ENCODE measurements at places on chromosomes 2 and 18.

DNA sequence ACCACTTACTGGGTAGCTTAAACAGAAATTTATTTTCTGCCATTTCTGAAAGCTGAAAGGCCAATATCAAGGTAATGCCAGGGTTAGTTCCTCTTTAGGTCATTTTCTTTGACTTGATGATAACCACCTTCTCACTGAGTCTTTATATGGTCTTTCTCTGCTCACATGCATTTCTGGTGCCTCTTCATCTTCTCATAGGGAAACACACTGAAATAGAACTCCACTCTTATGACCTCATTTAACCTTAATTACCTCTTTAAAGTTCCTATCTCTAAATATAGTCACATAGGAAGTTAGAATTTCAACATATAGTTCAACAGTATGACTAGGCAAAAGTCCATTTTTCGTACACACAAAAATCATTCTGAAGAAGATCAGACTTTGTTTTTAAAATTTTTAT is 616.8 kb upstream of the VRK2 start:
- no peak for DNase-seq

DNA sequence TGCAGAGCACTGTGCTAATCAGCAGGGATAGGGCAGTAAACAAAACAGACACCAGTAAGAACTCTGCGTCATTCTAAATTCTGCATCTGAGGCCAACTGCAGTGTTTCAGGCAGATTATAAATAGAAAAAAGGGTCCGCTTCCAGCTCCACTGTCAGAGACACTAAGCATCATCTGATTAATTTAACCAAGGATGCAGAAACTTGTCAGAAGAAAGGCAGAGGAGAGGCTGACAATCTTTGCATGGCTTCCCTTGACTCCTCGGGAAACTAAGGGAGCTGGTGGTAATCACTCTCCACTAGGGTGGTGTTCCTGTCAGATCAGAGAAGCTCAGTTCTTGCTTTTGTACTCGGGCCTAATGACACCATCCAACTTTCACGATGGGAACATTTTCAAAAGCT is 123.5 kb downstream of the DNAH6 start:
- DNase-seq = no peak

GRCh38 chr2:24858996-24859395 is 61.0 kb downstream of the ADCY3 start:
- DNase-seq = no peak

- peak; percentile 48 for DNase-seq
These were observed 70.2 kb upstream of the SH3BP4 start for GRCh38 chr2:234881413-234882241.

DNA sequence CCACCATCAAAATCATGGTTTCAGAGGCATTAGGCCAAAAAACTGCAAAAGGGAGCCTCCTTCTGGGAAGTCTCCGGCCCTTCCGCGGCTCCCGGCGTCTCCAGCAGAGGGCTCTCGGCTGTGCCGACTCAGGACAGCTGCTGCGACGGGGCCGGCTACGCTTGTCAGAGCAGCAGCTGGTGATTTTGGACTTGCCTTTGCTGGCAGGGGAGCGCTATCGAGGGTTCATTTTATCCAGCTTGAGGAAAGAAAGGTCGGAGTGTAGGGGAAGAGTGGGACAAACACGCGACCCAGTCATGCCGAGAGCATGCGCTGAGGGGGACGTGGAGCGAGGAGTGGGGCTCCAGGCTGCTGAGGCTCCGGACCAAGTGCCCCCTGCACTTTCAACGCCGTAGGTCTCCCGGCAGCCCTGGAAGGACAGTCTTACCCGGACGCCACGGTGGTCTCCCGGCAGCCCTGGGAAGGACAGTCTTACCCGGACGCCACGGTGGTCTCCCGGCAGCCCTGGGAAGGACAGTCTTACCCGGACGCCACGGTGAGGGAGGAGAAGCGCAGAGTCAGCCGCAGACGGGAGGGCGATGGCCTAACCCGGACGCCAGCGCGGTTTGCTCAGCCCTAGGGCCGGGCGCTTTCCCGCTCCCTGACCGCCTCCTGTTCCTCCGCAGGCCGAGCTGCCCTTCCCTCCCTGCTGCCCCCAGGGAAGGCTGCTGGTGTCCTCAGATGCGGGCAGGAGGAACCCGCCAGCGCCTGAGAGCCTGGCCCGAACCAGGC is 21.7 kb downstream of the DDX18 start:
- peak; percentile 49 for DNase-seq

- no peak for DNase-seq
These were observed 16.9 kb upstream of the VWA3B start for GRCh38 chr2:98070081-98070480.

DNA sequence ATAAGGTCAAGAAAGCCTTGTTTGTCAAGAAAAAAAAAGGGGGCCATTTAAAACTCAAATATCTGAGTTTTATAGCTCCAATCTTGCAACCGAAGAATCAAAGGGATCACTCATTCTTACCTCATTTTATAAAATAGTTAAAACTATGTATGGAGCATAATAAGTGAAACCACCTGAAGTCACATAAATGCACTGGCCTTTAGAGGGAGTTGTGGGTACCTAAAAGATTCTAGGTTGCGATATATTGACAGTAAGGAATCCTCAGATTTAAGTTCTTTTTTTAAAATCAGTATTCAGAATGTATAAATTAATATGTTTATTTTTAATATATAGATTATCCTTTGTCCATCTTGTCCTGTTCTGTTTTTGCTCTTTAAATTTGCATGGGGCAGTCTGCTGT is 3.4 kb downstream of the ARHGAP28 start:
- no peak for DNase-seq

- DNase-seq = no peak
These were observed 49.9 kb downstream of the MTCL1 start for GRCh38 chr18:8754995-8755960.

GRCh38 chr2:182946958-182947369 is 80.5 kb upstream of the FRZB start:
- no peak for DNase-seq

DNA sequence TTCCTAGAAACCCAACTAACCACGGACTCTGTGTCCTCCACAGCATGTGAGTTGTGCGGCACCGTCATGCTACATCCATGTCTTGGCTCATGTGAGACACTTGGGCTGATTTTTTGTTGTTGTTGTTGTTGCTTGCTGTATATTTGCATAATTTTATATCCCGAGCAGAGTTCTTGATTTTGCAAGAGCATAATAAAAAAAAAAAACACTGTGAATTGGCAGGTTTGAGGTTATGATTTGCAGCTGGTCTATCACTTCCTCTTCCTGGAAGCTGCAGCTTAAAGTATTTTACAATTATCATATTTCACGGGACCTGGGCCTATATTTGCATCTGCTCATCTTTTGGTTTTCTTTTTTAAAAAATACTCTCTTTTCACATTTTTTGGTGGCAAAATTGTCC is 142.3 kb upstream of the NRP2 start:
- DNase-seq = no peak

GRCh38 chr2:206462240-206462854 is 19.0 kb downstream of the ADAM23 start:
- no peak for DNase-seq

- DNase-seq = no peak
These were observed 119.8 kb downstream of the NDUFA10 start for GRCh38 chr2:239905306-239905705.

DNA sequence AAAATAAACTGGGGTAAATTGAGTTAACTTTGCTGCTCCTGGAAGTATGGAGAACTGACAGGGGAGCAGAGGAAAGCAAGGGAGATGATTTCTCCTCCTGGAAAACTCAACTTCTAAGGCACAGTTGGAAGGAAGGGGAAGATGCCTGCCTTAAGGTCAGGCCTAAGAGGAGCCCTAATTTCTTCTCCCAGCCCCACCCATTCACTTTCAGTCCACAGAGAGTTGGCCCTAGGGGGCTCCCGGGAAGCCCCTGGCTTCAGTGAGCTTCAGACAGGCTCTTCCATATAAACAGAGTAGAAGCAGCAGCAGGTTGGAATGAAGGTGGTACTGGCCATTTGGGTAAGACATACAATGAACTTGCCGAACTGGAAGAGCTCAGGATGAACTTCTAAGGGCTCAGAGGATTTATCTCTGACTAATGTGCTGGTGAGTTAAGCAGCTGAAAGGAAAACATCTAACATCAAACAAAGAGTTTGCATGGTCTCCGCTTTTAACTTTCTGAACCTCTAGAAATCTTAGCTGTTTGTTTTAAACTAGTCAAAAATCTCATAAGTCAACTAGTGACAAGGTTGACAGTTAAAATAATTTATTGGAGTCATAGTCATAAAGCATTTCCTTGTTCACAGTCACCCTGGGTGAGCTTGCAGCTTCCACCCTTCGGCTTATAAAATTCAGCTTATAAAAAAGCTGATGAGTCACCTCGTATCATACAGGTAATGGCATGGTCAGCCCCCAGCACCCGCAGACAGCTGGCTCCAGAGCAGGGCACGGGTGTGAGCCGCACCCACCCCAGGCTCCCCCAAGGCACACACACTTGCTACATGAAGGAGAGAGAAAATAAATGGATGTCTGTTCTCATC is 9.8 kb downstream of the MALL start:
- no peak for DNase-seq

DNA sequence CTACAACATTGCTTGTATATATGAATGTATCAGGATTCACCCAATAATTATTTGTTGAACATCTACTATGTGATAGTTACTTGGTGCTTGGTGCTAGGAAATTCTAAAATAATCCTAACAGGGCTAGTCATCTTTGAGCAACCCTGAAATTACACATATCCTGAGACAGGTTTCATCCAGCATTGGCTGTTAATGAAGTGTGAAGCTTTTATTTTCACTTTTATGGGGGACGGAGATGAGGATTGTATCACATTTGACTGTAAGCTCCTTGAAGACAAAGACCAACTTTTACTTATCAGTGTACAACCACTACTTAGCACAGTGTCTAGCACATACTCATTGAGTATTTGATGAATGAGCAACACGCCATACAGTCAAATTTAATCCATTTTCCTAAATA is 6.8 kb upstream of the GALM start:
- DNase-seq = no peak

DNA sequence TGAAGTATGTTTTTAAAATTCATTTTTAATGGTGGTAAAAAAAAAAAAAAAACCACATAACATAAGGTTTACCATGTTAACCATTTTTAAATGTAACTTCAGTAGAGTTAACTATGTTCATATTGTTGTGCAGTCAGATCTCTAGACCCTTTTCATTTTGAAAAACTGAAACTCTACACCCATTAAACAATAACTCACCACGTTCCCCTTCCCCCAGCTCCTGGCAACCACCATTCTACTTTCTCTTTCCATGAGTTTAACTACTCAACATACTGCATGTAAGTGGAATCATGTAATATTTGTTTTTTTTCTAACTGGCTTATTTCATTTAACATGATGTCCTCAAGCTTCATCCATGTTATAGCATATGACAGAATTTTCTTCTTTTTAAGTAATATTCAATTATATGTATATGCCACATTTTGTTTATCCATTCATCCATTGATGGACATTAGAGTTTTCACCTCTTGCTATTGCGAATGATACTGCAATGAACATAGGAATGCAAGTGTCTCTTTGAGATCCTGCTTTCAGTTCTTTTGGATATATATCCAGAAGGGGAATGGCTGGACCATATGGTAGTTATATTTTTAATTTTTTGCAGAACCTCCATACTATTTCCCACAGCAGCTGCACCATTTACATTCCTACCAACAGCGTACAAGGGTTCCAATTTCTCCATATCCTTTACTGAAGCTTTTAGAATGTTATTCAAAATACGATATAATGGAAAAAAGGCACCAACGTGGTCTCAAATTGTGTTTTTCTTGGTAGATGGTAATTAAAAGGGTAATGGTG is 91.0 kb downstream of the SPTBN1 start:
- DNase-seq = no peak

DNA sequence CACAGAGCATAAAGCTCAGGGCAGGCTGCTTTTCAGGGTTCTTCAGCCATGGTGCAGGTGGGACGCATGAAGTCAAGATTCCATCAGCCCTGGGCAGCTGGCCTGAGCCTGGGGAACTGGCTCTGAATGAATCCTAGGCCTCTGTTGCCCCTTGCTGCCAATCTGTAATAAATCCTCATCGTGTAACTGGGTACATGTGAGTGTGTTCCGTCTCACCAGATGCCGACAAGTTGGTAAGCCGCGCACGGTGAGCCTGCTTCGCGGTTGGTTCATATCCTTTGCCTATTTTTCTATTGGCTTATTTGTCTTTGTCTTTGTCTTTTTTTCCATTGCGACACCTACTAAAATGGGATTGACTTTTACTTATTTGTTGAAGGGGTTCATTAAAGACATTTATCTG is 27.7 kb downstream of the B3GNT7 start:
- no peak for DNase-seq
